ENCODE measurements at places on chromosomes 12 and 14.

DNA sequence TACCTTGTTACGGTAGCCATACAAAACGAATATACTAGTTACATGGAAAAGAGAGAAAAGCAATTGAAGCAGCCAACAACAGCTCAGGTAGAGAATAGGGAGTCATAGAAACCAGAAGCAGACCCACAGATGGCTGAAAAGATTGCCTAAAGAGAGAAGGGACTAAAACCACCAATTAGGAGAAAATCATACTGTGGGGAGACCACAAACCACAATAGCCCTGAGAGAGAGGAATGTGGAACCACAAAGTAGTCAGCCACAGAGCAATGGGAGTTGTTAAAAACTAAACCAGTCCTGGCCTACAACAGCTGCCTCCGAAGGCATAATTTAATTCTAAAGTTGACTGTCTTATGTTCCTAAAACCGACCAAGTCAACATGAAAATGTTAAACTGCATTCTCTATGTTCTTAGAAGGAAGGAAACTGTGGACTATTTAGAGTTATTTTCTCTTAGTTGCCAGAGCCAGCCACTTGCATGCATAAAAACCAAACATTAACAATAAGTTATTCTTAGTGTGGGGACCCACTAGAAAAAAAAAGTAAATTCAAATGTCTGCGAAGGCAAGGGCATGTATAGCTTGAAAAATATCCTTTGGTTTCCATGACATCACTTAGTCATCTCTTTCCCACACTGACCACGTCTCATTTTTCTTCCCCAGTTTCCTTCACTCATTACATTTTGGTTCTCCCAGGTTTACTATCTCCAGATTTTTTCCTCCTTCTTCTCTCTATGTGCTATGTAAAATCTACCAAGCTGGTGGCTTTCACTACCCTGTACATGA lies 398.1 kb downstream of the NOVA1 start:
- peak; percentile 4 for DNase-seq

DNA sequence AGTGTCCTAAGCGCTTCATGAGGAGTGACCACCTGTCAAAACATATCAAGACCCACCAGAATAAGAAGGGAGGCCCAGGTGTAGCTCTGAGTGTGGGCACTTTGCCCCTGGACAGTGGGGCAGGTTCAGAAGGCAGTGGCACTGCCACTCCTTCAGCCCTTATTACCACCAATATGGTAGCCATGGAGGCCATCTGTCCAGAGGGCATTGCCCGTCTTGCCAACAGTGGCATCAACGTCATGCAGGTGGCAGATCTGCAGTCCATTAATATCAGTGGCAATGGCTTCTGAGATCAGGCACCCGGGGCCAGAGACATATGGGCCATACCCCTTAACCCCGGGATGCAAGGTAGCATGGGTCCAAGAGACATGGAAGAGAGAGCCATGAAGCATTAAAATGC lies 12.7 kb upstream of the AMHR2 start:
- no peak for DNase-seq

DNA sequence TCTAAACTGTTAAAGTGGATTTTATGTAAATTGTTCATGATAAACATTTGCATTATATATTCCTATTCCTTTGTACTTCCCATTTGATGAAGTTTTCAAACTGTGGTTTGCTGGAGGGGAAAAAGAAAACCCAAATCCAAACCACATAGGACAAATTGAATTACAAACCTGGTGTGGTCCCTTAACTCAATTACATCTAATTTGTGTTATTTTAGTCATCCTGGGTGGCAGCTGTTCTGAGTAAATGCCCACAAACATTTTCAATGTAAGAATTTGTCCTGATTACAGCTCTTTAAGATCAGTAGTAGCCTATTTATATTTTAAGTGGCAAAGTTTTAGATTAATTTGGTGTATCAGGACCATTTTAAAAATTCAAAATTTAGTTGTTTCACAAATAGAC lies 153.9 kb downstream of the RAD51B start:
- DNase-seq, result no peak

GRCh38 chr12:97316321-97316720 lies 146.3 kb upstream of the RMST start:
- DNase-seq, result no peak

GRCh38 chr12:109685574-109686447 lies 27.8 kb upstream of the FAM222A start:
- DNase-seq, result no peak

Measured in MCF 10A (cell line).